ENCODE measurements at places on chromosomes 6 and 20.

GRCh38 chr6:111761212-111761611 is 112.0 kb downstream of the FYN start:
- DNase-seq, result no peak

DNA sequence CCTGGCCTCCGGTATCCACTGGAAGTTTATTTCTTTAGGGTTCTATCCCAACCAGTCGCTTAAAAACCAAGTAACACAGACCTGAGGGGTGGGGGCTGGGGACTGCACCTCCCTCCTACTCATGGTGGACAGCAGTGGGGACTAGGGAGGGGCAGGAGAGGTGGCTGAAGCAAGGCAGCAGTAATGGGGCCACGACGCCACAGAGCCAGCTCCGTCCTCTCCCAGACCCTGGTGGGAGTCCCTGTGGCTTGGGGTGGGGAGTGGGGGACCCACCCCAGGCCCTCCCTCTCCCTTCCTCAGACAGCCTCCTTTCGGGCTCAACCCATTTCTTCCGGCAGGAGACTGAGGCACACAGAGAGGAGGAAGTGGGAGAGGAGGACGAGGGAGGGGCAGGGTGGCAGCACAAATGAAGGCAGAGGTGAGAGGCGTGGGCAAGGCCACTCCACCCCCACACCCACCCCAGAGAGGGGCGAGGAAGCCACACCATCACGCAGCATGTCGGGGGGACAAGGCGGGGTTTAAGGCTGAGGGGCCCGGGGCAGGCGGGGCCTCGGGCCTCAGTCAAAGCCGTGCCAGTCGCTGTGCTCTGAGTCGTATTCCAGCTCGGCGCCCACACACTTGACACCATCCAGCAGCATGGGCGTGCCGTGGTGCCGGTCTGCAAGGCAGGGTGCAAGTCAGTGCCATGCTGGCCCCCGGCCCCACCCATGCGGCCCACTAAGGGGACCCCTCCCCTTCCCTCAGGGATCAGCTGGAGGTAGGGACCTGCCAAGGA is 13.9 kb downstream of the ADISSP start:
- no peak for DNase-seq

DNA sequence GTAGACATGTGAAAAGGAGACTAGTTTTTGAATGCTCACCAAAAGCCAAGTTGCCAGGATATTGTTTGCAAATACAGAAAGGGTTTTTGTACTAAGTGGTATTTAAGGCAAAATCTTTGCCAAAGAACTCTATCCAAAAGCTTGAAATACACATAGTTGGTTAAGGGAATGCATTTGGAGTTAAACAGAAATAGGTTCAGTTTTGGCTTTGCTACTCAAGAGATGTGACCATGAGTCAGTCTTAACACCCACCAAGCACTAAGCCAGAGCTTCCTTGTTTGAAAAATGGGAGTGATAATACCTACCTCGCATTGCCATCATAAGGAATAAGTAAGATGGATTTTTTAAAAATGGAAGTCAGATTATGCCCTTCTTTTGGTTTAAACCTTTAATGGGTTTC is 191.7 kb upstream of the LAMP5 start:
- DNase-seq, result no peak

- DNase-seq, result no peak
Measured at GRCh38 chr6:88248709-88249321, 82.7 kb upstream of the CNR1 start.

- no peak for DNase-seq
Measured at GRCh38 chr20:51512645-51513044, 29.9 kb downstream of the NFATC2 start.

GRCh38 chr6:36563237-36563927 is 16.1 kb upstream of the STK38 start:
- DNase-seq, result no peak

GRCh38 chr6:106502559-106502958 is 126.7 kb downstream of the RTN4IP1 start:
- DNase-seq, result no peak

- DNase-seq, result no peak
Measured at GRCh38 chr20:57808264-57809070, 98.7 kb upstream of the PMEPA1 start.

- no peak for DNase-seq
Measured at GRCh38 chr20:38825901-38826625, 20.6 kb downstream of the PPP1R16B start.

- no peak for DNase-seq
Measured at GRCh38 chr20:42074944-42075343, 456.8 kb upstream of the CHD6 start.

GRCh38 chr20:36217226-36217625 is 19.1 kb upstream of the AAR2 start:
- no peak for DNase-seq

- no peak for DNase-seq
Measured at GRCh38 chr20:47438464-47439381, 63.0 kb upstream of the NCOA3 start.

DNA sequence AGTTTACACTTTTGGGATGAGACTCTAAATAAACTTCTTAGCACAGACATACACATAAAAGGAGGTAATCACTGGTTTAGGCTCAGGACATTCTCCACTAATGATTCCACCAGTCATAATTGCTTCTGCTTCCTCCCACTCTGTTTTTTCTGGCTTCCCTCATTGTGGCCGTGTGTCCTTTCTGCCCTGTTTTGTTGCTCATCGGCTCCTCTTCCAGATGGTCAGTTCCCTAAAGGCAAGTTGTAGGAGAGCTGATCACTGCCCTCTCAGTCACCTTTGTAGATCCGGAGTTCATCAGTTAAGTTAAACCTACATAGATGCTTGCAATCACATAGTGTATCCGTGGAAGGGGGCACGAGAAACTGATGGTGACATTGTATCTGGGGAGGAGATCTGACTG is 200.5 kb upstream of the ARG1 start:
- no peak for DNase-seq

- no peak for DNase-seq
Measured at GRCh38 chr6:125316621-125317020, 14.9 kb upstream of the HDDC2 start.

DNA sequence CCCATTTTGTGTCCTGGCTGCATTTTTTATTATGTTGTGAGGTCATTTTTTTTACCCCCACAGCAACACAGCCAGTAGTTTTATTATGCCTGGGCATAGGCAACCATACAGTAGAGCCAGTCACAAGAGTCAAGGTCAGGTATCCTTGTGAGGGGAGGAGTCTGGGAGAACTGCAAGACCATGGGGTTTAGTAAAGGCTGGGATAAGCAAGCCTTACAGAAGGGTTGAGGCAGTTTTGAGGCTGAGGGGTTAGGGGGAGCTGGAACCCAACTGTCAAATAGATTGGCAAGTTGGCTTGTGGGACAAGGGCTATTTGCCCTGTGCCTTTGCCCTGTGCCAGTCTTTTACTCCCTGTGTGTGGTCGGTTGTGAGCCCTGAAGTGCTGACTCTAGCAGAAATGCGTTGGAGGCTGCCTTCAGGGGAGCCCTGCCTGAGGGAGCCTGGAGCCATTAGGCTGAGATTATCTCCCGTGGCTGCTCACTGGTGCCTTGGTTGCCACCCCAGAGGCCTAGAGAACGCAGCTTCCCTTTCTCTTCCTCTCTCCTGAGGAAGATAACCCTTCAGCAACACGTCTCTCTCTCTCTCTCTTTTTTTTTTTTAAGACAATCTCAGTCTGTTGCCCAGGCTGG is 31.1 kb downstream of the RALY start:
- DNase-seq, result no peak

DNA sequence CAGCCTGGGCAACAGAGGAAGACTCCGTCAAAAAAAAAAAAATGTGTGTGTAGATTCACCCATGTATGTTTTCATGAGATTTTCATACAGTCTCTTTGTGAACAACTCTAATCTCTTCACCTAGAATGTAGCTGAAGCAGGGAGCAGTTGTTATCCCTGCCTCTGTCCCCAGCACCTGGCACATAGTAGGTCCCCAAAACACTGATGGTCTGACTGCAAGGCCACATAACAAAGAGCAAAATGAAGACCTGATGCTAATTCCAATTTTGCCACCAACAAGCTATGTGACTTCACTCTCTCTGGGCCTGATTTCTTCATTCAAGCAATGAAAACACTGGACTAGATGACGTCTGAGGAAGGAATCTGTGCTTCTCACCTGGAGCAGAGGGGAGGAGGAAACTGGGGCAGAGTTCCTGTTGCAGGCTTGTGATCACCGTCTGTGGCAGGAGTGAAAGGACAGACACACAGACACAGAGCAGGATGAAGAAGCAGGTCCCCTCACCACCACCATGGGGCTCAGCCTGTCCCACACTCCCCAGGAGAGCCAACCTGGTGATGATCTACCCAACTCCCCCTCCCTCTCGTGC is 4.6 kb downstream of the SLC44A4 start:
- no peak for DNase-seq

- no peak for DNase-seq
Measured at GRCh38 chr6:42028234-42029061, 21.9 kb upstream of the TAF8 start.

- no peak for DNase-seq
Measured at GRCh38 chr6:56541030-56541600, 101.6 kb downstream of the DST start.

DNA sequence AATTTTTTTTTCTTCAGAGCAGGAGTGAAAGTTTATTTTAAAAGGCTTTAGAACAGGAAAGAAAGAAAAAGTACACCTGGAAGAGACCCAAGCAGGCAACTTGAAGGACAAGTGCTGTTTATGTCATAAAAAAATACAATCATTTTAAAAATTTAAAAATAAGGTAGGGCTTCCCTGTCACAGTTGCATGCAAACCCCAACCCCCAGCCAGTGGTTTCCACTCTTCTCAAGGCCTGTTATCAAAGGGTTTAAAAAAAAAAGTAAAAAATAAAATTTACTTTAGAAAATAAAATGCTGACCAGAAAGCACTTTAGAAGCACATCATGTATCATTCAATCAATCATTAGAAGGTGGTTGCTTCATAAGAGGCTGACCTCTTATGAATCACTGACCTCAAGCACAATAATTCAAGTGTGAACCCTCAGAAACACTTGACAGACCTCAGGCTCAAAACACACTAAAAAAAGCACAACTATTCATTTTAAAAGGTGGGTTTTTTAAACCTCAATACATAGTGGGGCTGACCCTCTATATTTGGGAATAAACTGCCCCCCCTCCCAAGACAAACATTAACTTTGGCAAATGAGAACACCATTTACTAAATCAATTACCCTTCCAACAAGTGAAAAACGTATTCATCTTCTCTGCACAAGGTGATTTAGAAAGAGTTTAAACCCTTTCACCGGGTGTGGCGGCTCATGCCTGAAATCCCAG is 15.6 kb downstream of the ILRUN start:
- DNase-seq, result no peak

DNA sequence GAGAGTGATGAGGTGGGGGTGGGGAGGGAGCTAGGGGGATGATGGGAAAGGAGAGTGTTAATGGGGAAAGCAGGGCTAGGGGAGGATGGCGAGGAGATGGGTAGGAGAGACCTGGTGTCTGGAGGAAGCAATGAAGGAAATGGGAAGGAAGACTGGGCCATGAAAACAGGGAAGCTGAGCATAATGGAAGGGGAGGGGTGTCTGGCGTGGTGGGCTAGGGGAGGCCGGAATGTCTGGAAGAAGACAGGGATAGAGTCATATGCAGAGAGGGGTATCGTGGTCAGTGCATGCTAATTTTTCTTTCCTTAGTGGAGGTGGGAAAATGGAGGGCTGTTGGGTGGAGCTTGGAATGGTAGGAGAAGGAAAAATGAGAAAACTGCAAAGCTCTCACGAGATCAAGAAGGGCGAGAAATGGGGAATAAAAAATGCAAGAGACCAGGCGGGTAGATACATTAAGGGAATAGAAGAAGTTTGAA is 423 bp downstream of the KLHDC3 start:
- no peak for DNase-seq

DNA sequence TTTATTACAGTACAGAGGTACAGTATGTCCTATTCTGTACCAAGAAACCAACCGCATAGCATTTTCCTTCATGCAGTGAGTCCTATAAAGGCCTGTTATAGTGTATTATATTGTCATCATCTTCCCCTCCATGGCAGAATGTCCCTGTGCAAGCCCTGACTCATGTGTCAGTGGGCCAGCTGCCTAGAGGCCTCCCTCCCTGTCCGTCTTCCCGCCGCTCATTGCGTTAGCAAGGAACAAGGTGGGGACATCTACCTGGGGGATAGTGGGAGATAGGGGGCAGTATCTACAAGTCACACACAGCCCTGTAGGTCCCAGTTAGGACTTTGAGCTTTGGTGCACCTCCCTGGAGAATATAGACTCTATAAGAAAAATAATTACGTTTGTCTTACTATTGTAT is 27.1 kb downstream of the ARFGEF2 start:
- DNase-seq, result no peak

DNA sequence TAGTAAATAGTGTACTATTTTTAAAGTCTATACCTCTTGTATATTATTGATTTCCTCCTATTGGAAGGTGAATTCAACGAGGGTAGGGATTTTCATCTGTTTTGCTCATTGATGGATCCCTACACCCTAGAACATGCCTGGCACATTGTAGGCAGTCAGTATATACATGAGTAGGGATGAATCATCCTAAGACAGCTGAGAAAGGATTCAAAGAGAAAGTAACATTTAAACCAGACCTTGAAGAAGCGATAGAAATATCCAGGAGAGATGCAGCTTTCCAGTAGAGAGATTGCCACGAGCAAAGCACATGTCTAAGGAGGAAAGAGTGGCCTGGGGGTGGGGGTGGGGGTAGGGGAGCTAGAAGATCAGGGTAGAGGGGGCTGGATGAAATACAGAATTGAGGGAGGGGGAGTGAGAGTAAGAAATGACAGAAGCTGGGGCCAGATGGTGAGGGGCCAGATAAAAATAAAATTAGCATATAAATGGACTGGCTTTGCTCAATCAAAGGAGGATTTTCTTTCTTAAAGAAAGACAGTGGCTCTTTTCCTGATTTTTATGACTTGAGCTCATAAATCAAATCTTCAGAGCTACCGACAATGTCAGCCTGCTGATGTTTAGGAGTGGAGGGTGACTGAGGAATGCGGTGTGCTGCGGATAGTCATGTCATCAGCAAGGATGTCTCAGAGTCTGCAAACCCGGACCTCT is 168.2 kb downstream of the SAMD5 start:
- no peak for DNase-seq

- no peak for DNase-seq
Measured at GRCh38 chr20:10498200-10498599, 63.1 kb downstream of the SLX4IP start.

All from stimulated activated CD8-positive, alpha-beta memory T cell treated with anti-CD3 and anti-CD28 coated beads, Interleukin-4, amount 100 ng/mL, for 4 hours (primary cell).